Airway epithelial cell (primary cell): ENCODE measurements at places on chromosomes 16 and 17. TPM values are rescaled to one million over a fixed set of nuclear protein-coding genes. Genes with fewer than 3 reads are reported as not detected.

MEAK7 gene
- 41.5 and 54.3 TPM in 2 replicates for total RNA-seq

FBXW10 gene
- 0.09 TPM in 1 of 2 replicates, not detected in the other for total RNA-seq

XAF1 gene
- 0.21 TPM in 1 of 2 replicates, not detected in the other for total RNA-seq

CIBAR2 gene
- not detected in 2 replicates for total RNA-seq

KRT32 gene
- total RNA-seq: 0.21 TPM in 1 of 2 replicates, not detected in the other
